ENCODE measurements at places on chromosomes 11 and 22. TPM values are rescaled to one million over a fixed set of nuclear protein-coding genes. Genes with fewer than 3 reads are reported as not detected.

GRCh38 chr11:3123305-3123704, 41.8 kb downstream of the OSBPL5 start:
- DNase-seq, result no peak

DNA sequence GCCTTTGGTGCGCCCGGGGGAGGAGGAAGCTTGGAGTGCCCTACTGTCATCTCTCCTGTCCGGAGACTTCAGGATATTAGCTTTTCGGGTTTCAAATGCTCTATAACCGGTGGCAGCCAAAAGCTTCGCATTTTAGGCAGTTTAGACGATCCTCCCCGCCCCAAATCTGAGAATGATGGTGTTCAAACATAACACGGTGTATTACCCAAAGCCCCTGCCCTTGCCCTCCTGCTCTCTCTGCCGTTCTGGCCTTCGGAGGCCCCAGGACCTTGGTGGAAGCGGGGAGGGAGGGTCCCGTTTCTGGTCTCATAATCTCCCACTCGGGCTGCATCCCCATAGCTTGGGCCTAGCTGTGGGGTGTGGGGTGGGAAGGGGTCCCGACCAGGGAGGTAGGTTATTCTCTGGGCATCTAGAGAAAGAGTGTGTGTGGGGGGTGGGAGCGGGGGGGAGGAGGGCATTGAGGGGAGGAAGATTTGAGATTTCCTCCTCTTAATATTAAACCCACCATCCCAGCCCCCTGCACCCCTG, 2.3 kb downstream of the PKNOX2 start:
- DNase-seq, result no peak

GRCh38 chr22:26321469-26321913, 107.6 kb upstream of the ASPHD2 start:
- DNase-seq, result no peak

The EXT2 gene
- 41.5 TPM for polyA plus RNA-seq

The PRG2 gene
- polyA plus RNA-seq, result not detected

DNA sequence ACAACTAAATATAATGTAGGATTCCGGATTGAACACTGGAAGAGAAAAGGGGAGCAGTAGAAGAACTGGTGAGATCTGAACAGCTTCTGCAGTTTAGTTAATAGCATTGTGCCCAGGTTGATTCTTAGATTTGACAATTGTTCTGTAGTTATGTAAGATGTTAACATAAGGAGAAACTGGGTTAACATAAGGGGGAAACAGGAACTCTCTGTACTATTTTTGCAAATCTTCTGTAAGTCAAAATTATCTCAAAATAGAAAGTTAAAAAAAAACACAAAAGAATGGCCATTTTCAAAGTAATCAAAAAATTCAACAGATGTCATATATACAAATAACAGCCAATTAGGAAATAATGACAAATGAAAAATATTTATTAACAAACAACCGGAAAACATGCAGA, 18.7 kb upstream of the LRP5 start:
- no peak for DNase-seq

GRCh38 chr22:39283322-39284141, 35.9 kb downstream of the RPL3 start:
- DNase-seq, result no peak

- no peak for DNase-seq
Measured at GRCh38 chr11:63502252-63502820, 3.5 kb upstream of the LGALS12 start.

DNA sequence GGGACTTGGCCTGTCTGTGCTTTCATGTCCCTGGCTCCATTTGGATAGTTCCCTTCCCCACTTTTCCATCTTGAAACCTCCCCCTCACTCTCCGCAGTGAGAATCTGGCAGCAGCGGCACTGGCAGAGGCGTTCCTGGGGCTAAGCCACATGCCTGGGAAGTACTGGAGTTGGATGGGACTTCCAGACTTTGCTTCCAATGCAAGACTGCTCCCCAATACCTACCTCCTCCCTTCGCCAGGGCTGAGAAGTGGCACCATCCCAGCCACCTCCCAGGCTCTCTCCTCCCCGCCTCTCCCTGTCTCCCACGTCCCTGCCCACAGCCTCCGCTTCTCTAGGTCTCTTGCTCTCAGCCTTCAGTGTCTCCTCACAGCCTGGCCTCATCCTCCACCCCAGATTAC, 16.6 kb downstream of the TST start:
- no peak for DNase-seq

The KAT5 gene
- 56.6 TPM for polyA plus RNA-seq

GRCh38 chr11:115377882-115378296, 126.3 kb downstream of the CADM1 start:
- no peak for DNase-seq

The RASL10A gene
- not detected for polyA plus RNA-seq
